ENCODE measurements at places on chromosomes 5 and 9. TPM values are rescaled to one million over a fixed set of nuclear protein-coding genes. Genes with fewer than 3 reads are reported as not detected.

The SHB gene
- total RNA-seq, result 27.4 TPM

DNA sequence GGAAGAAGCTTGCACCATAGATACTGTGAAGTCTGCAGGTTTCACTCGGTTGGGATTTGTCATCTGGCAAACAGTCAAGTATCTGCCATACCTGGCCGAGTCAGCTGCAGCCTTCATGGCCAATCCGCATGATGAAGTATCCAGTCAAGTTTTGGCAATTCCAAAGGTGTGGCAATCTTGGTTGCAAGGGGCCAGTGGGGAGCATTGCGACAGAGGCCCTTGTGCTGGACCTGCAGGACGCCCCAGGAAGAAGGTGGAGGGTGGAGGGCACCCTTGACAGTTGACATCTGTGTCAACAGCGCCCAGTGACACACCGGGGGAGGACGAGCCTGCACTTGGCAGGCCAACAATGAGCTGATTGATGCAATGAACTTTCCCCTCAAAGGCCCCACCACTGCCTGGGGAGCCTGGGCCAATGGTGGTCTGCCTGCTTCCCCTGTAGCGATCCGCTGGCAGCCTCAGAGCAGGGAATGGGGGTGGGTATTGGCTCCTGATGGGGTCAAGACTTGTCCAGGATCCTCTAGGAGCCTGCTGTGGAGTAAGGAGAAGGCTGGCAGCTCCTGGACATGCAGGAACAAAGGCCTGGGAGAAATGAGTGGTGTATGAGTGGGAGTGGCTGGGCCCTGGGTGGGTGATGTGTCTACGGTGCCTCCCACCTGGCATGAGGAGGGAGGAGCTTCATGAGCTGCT, 122.8 kb upstream of the PITX1 start:
- no peak for DNase-seq

DNA sequence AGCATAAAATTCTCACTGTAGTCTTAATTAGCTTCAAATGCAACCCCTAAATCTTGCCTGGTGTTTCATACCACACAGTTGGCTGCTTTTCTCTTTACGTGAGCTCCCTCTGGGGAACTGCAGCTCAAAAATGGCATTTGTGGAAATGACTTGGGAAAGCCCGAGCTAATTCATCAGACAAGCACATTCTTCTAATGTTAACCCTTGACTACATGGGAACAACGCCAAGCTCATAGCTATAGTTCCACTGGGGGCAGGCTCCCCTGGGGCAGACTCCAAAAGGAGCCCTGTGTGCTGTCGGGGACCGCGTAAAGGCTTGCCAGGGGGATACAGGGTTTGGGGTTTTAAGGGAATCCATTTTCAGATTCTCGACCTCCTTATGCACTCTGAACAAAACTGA, 301.4 kb upstream of the DAP start:
- peak; percentile 64 for DNase-seq

The NLN gene
- total RNA-seq, result 43.8 TPM

The ACTBL2 gene
- 8.7 TPM for total RNA-seq

The TIGD6 gene
- 1.7 TPM for total RNA-seq

DNA sequence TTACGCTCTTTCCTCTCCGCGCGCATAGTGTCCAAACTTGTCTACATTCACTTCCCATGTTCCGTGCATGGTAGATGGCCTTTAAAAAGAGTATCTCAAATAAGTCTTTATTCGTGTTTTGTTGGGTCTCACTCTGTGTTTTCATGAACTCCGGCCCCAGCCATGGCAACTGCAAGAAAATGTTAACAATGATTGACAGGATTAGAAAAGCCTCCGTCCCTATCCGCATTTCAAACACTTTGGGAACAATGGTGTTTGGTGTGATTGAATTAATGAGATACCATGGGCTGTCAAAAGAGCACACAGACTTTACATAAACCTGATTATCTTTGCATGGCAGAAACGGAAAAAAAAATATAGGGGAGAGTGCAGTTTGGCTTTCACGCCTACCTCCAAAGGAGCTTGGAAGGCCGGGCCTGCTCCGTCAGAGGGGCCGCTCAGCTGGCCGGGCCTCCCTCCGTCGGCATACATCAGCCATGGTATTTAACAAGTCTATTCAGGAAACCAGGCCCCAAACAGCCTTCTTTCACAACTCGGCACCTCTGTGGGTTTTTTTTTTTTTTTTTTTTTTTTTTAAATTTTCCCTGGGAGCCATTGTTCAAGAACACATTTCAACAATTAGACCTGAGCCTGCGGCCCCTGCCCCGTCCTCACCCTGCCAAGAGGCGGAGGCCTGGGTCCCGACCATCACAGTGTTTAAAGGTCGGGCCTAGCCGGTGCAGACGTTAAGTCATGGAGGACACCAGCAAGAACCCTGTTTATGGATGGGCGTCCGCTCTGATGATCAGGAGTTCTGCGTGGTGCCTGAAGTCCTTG, 323.8 kb upstream of the IRX4 start:
- DNase-seq, result no peak

The ERCC8 gene
- total RNA-seq, result 27.4 TPM

DNA sequence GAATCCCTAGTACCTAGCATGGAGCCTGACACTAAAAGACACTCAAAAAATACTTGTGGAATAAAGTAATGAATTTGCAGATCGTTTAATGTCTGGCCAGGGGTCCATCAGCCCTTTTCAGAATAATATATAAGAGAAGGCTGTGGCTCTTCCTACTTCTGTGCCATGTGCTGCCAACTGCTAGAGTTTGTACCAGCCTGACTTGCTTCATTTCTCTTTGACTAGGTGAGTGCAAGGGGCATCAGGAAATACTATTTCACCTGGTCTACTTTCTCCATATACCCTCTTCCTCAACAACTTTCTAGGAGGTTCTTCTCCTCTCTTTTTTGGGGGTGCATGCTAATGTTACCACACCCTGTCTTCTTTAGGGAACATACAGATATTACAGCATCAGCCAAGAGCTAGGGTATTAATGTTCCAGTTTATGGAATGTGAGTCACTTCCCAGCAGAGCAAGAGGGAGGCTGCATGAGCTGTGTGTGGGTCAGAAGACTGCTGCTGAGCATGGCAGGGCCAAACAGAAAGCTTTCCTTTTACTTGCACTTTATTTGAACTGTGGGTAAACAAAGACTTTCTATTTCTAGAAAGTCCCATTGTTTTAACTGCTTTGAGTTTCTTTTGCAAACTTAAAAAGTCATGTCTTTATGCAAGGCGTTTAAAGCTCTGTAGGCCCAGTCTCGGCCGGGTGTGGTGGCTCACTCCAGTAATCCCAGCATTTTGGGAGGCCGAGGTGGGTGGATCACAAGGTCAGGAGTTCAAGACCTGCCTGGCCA, 158.9 kb downstream of the ADAMTSL1 start:
- peak; percentile 53 for DNase-seq

DNA sequence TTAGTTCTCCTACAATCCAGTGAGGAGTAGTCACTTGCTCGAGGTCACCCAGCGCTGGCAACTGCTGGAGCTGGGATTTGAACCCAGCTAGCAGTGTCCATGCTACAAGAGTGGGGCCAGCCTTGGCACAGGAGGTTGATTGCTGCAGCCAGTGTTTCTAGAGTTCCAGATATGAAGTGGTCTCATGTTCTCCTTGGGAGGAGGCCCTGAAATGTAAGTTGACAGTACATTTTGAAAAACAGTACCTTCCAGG, 802 bp downstream of the CCDC107 start:
- peak; percentile 78 for DNase-seq

- DNase-seq, result no peak
Measured at GRCh38 chr9:119004618-119004990, 364.6 kb downstream of the BRINP1 start.

DNA sequence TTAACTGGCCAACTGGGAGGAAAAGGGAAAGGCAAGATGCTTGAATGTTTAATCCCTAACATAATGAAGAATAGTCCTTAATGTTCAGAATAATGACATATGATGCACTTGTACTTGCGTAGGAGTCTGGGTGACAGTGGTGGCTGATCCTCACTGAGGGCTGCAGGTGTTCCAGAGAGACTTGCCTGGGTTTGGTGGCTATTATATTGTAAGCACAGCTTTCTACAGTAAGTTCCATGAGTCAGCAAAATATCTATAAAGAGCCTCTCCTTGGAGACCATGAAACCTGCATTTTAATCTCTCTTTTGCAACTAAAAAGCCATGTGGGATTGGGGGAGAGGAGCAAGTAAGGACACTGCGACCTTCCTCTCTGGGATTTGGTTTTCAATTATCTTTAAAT, 1.9 kb upstream of the NPR2 start:
- DNase-seq, result no peak

GRCh38 chr9:4689687-4690104, 10.3 kb downstream of the CDC37L1 start:
- no peak for DNase-seq

The DAB2IP gene
- 15.9 TPM for total RNA-seq

DNA sequence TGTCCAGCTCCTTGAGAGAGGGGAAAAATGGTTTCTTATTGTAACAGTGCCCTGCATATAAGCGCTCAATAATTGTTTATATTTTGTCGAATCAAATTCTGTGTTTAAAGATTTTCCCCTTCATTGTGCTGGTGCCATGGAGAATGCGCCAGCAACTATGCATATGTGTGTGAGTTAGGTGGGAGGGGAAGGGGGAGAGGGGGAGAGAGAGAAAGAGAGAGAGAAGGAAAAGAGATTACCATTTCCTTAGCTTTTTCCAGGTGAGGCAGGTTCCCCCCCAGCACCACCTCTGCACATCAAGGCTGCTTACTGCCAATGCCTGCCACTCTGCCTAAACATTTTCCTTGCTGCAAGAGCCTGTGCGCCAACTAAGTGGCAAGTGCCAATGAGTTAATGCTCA, 111.0 kb downstream of the PJA2 start:
- DNase-seq, result no peak

- no peak for DNase-seq
Measured at GRCh38 chr5:62044989-62045388, 261.0 kb upstream of the KIF2A start.

DNA sequence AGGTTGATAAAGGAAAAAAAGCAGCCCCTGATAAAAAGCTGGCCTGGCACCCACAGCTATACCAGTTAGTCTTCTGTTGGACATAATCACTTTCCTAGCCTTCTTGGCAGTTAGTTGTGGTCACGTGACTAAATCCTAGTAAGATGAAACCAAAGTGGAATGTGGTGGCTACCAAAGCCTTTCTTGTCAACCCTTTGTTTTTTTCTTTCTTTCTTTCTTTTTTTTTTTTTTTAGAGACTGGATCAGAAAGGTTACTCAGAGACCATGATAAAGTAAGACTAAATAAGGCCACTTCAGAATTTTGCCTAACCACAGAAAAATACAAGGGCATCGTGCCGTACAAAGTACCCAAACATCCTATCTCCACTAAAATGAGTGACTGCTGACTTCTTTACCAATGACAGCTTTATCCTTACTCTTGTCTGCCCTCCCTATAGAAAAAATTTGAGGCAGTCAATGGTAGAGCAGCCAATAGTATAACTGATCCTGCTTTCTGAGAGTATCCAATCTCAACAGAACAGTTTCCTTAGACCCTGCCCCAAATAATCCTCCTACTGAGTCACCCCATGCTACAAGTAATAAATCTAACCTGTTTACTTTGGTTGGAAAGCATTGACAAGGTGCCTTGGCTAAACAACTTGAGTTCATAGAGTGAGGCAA, 14.2 kb upstream of the KIF27 start:
- DNase-seq, result peak; percentile 78

DNA sequence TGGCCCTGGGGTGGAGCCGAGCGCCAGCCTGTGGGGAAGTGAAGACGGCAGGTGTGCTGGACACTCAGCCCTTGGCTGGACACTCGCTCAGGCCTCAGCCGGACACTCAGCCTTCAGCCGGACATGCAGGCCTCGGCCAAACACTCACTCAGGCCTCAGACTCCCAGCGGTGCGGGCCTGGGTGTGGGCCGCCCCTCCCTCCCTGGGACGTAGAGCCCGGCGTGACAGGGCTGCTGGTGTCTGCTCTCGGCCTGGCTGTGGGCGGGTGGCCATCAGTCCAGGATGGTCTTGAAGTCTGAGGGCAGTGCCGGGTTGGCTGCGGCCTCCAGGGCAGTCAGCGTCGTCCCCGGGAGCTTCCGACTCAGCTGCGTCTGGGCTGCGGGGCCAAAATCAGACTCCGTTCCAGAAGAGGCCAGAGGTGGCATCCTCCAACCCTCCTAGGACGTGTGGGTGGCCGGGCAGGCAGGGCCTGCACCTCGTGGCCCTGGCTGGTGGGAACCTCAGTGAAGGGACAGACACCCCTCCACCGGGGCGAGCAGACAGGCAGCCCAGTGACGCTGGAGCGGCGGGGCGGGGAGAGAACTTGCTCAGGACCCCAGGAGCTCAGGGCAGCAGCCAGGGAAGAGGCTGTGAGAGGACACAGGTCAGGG, 28.4 kb downstream of the SLC6A18 start:
- no peak for DNase-seq

DNA sequence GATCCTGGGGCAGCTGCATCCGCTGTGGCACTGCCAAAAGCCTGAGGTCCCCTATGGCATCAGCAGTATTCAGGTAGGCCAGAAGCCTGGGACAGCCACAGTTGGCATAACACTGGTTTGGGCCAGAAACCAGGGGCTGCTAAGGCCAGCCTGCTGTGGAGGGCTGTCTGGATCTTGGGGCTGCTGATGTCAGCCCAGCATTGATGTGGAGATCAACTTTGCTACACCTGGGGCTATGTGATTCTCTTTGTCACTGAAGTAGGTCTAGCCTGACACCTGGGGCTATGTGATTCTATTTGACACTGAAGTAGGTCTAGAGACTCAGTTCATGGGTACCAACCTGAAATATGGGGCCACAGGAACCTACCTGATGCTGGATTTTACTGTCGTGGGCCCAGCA, 411.5 kb downstream of the RASEF start:
- no peak for DNase-seq

DNA sequence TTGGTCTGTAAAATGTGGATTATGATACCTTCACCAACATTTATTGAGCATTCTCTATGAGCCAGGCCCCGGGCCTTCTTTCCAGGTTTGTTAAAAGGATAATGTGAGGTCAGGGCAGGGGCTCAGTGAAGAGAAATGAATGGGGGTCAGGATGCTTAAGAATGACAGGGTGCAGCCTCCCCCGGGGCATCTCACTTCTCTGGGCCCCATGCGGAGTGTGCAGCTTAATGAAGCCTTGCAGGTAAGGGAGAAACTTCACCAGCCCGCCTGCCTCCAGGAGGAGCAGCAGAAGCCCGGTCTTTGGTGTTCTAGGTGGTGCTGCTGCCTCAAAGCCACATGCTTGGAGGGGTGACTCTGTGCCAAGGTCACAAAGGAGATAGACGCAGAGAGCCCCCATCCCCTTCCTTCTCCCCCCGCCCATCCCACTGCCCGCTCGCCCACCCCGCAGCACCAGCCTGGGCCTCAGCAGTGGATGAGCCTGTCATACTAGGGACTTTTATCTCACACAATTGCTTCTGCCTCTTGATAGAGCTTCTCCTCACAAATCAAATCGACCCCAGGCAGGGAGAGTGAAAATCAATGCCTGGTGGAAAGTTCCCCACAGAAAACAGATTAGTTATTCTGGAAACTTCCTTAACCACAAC, 244.8 kb downstream of the PBX3 start:
- no peak for DNase-seq

The PCDHGC3 gene
- total RNA-seq, result 41.5 TPM

- DNase-seq, result no peak
Measured at GRCh38 chr5:79011219-79011836, 26.2 kb upstream of the ARSB start.

Data from Daoy (cell line).